ENCODE measurements at places on chromosomes 1 and 21. TPM values are rescaled to one million over a fixed set of nuclear protein-coding genes. Genes with fewer than 3 reads are reported as not detected.

DNA sequence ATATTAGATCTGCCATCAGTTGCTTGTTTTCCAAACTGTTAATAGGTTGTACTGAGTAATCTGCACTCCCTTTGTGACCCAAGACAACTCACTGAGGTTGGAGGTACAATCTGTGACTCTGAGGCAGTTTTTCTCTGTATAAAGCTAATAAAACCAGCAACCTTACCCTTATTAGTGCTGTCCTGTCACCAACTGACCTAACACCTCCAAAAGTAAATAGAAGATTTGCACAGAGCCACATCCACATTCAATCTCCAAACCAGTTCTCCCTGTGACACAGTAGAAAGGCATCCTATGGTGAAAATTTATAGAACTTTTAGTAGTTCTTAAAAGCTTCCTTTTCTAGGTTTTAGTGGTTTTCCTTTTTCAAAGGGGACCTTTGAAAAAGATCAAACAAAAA lies 140.4 kb upstream of the ADGRL2 start:
- DNase-seq, result no peak

The ATAD3C gene
- total RNA-seq, result 0.60 TPM

The IVL gene
- total RNA-seq, result not detected

DNA sequence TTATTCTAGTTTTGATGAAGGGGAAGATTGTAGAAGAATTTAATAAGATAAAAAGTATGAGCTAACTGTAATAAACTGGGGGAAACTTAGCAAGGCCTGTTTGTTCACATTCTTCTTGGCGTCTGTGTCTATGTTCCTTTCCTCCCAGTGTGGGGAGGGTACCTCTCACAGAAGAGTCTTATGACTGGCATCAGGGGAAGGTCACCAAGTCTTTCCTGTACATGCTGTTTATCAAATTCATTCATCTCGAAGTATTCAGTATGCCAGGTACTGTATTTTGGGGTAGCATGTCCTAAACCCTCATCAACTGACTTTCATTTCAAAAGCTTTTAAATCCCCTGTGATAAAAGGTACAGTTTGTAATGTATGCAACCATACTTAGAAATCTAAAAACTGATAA lies 78.4 kb downstream of the HS2ST1 start:
- DNase-seq, result no peak

DNA sequence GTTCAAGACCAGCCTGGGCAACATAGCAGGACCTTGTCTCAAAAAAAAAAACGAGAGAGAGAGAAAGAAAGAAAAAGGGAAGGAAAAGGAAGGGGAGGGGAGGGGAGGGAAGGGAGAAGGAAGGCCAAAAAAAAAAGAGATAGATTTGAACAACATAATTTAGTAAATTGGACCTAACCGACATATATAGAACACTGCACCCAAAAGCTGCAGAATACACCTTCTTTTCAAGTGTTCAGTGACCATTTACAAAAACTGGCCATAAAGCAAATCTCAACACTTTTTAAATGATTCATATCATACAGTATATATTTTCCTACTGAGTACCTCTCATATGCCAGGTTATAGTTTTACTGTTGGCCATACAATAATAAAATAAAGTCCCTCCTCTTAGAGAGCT lies 6.9 kb downstream of the TSTD1 start:
- no peak for DNase-seq

- no peak for DNase-seq
Measured at GRCh38 chr1:233844692-233845091, 59.8 kb upstream of the SLC35F3 start.

The RGS8 gene
- not detected for total RNA-seq

- DNase-seq, result no peak
Measured at GRCh38 chr1:175839779-175840669, 96.6 kb upstream of the TNR start.

DNA sequence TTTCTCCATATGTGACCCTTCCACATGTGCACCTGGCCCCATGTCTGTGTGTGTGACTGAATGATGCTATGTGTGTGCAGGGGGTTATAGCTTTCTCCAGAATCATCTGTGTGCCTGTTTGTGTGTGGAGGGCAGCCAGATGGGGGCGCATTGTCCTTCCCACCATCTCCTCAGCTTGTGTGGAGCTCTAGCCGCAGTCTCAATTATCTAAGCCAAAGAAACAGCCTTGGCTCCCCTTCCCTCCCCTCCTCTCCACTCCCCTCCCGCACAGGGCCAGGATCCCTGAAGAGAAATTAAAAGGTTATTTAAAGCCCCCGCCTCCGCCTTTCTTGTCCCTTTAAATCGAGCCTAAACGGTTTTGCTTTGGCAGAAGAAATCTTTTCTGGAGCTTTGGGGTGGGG lies 1.8 kb upstream of the DMBX1 start:
- DNase-seq, result peak; percentile 82

The CFHR1 gene
- total RNA-seq, result not detected

GRCh38 chr1:213905344-213905743 lies 82.4 kb upstream of the PROX1 start:
- no peak for DNase-seq

DNA sequence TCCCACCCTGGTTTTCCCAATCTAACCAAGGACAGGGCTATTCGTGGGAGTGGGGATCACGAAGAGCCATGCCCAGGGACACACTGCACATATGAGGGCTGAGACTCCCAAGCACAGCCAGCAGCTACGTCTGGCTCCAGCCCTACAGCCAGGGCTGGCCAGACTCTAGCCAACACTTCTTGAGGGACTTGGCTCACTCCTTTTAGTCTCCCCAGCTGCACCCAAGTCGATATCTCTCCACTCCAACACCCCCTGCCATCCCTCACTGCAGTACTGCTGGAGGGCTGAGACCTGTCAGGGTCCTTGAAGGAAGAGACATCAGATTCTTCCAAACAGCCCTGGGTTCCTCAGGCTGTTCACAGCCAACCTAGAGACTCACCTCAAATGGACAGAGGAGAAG lies 62.6 kb downstream of the CD46 start:
- no peak for DNase-seq

- no peak for DNase-seq
Measured at GRCh38 chr1:107838056-107838455, 126.9 kb downstream of the VAV3 start.

DNA sequence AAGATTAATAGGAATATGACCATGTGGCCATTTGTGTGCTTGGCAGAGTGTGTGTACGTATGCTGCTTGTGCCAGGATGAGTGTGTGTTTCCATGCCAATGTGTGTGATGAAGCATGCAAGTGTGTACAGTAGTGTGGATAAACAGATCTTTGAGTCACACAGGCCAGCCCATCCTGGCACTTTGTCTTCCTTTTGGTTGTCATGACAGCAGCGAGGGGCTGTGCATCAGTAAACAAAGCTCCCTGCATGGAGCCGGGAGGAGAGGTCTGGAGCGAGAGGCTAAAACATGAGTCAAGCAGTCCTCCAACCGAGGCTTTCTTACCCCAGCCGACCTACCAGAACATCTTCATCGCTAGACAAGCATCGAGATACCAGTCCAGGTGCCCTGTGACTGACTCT lies 221.2 kb downstream of the CACNA1E start:
- no peak for DNase-seq

DNA sequence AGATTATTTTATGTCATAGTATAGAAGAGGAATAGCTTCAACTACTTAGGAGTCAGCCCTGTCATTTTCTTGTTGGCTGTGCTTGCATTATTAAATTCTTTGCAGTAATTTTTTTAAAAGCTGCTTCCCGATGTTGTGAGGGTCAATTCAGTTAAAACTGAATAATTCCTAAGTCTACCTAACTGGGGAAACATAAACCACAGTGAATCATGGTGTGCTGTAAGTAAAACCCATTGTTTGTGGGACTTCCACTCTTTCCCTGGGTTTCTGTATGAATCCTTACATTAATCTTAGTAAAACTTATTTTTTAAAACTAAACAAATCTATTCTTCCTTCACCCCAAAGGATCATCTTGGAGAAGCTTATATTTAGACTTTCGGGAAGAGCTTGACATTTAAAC lies 4.4 kb downstream of the SUCO start:
- no peak for DNase-seq

DNA sequence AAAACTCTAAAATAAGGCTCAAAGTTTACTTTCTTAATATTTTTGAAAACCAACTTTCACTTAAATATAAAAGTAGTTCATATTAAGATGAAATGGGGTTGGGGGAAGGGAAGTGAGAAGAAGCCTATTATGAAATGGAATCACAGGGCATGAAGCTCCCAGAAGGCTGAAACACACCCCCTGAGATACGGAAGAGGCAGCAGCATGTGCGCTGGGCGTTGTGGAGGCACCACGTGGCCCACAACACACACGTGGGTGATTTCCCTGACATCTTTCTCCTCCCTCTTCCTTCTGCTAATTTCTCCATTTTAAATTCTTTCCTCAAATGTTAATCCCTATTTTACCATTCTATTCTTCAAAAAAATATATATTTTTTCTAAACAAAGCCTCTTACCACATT lies 35.6 kb upstream of the SEC16B start:
- no peak for DNase-seq

DNA sequence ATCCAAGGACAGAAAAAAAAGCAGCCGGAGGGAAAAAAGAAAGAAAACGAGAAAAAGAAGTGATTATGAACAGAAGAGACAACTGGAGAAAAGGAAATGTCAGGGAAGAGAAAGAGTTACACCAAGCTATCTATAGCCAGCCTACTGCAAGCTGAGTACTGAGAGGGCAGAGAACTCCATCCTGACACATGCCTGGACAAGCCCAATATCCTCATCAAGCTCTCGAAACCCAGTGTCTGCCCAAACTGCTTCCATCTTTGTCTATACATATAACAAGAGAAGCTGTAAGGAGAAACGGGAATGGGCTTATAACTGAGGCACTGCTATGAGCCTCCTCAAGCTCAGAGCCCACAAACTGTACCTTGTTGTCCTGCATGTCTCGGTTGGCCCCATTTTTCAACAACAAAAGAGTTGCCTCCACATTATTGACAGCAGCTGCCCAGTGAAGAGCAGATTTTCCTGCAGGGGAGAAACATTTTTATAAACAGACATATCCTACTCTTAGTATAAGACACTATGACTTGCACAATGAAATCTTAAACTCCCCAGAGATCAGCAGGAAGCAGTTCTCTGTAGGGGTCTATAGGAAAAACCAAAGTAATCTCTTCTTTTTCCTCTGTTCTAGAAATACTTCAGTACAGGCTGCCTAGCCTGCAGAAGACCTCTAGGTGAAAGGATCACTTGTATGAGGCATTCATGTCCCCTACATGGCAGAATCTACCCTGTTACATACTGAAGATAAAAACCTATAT lies 21.2 kb upstream of the ADAM30 start:
- no peak for DNase-seq

- DNase-seq, result no peak
Measured at GRCh38 chr1:214977110-214977509, 105.4 kb upstream of the KCNK2 start.

- DNase-seq, result no peak
Measured at GRCh38 chr1:147266381-147266780, 23.9 kb downstream of the CHD1L start.

GRCh38 chr1:99327357-99327756 lies 63.1 kb downstream of the PLPPR4 start:
- no peak for DNase-seq

Data from K562 (cell line).